ENCODE measurements at places on chromosomes 2 and 18.

DNA sequence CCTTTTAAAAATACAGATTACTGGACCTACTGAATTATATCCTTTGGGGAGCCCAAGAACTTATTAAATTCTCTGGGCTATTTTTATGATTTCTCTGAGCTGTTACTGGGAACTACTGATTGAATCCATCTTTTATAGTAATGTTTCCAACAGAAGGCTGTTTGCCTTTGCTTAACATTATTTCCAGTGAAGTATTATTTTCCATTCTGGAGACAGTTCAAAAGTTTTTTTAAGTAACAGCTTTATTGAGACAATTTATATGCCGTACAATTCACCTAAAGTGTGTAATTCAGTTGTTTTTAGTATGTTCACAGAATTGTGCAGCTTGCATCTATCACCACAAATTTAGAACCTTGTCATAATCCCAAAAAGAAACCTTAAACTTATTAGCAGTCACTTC is 100.6 kb downstream of the BABAM2 start:
- no peak for DNase-seq

DNA sequence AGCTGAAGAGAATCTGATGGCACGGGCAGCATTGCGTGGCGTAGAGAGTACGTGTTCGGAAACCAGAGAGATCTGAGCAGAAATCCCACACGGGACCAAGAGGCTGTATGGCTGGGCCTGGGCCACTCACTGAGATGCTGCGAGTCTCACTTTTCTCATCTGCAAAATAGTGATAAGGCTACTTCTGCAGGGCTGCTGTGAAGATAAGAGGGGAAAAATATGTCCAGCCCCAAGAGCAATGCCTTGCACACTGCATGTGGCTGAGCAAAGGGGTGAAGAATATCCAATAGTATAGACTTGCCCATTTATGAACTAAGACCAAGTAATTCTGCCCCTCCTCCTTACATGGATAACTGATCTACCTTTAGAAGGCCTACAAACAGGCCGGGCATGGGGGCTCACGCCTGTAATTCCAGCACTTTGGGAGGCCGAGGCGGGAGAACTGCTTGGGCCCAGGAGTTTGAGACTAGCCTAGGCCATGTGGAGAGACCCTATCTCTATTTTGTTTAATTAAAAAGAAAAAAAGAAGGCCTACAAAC is 3.1 kb downstream of the FECH start:
- no peak for DNase-seq

DNA sequence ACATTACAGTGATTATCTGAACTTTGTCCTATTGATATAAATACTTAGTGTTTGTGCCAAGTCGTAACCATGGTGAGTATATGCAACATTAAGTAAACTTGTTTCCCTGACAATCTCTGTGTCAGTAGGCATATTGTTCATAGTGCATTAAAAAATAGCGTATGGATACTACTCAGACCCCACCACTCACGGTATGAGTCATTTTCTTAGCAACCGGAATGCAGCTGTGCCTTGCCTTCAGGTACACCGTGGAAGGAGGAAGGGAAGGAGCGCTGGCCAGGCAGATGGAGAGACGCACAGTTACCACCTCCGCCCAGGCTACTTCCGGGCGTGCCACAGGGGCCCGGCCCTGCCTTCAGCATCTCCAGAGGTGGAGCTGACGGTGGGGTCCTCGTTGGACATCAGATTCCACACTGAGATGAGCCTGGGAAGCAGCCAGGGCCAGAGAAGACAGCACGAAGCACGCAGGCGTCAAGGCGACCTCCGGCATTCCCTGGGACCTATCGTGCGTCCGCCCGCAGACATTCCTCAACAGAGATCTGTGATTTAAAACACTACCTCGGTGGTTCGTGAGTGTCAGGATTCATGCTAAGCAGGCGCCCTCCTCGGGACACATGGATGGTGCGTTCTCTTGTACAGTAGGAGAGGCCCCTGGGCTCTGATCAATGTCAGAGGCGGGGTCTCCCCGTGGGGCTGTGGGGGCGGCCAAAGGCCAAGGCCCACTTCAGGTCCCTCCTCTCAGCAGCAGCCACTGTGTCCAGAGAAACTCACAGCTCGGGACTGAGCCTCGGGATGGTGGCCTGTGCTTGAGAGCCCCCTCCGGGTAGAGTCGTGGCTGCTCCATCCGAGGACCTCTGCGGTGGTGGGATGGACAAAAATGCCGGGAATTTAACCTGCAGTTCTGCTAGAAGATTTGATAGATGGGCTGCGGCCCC is 82.2 kb upstream of the HDAC4 start:
- DNase-seq, result no peak

DNA sequence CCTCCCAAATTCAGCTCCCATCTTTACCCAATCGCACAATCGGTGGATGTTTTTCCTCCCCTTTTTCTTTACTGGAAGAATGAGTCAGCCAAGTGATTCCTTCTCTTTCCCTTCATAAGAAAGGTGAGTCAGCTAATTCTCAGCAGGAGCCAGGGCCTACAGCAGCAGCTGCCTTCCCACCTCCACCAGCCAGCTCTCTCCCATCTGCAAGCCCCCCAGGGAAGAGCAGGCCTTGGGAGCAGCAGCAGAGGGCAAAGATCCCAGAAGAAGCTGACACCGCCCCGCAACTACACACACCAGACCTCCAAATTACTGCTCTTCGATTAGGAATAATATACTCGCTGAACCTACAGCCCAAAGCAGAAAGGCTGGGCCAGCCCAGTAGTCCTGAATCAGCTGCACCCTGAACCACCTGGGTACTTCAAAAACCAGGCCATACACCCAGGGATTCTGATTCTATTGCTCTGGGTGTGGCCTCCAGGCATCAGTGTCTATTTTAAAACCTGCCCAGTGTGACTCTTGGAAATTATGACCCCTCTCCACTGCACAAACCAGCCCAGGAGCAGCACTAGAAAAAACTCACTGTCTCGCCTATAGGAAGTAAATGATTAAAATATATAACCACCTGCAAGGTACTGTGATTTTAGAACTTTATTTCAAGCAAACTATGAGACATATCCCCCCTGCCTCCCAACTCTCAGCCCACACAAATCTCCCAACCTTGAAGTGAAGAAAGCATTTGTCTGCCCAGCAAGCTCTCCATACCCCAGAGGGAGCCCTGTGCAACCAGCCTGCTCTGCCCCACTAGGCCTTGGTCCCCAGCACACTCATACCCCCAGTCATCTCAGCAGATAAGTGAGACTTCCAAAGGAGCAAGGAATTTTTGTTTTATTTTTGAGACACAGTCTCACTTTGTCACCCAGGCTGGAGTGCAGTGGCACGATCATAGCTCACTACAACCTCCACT is 7.3 kb downstream of the SFXN5 start:
- peak; percentile 71 for DNase-seq

GRCh38 chr2:187642498-187642897 is 88.3 kb upstream of the TFPI start:
- no peak for DNase-seq

GRCh38 chr2:168770796-168771195 is 31.6 kb upstream of the NOSTRIN start:
- DNase-seq, result no peak

- DNase-seq, result no peak
These were observed 124.0 kb upstream of the SEC11C start for GRCh38 chr18:59015531-59016152.

DNA sequence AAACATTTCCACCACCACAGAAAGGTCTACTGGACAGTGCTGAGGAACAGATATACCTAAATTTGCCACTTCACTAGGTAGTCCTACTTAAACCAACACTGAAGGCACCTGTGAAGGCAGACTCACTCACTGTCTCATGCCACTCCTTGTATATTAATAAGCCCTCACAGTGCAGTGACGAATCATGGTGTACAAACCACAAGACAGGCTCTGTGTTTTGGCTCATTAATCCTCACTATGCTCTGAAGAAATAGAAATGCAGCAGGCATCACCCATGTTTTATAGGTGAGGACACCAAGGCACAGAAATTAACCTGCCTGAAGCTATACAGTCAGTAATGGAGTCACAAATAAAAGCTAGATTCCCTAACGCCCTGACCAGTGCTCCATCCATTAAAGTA is 44.3 kb downstream of the BARD1 start:
- DNase-seq, result no peak

DNA sequence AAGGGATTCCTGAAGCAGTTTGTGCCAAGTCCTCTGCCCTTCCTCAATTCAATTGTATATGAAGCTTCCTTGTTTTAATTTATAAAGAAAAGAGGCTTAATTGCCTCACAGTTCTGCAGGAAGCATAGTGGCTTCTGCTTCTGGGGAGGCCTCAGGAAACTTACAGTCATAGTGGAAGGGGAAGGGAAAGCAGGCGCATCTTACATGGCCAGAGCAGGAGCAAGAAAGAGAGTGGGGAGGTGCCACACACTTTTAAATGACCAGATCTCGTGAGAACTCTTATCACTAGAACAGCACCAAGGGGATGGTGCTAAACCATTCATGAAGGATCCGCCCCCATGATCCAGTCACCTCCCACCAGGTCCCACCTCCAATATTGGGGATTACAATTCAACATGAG is 114.2 kb downstream of the SGPP2 start:
- DNase-seq, result no peak

GRCh38 chr2:106113361-106113966 is 80.6 kb downstream of the UXS1 start:
- DNase-seq, result no peak

DNA sequence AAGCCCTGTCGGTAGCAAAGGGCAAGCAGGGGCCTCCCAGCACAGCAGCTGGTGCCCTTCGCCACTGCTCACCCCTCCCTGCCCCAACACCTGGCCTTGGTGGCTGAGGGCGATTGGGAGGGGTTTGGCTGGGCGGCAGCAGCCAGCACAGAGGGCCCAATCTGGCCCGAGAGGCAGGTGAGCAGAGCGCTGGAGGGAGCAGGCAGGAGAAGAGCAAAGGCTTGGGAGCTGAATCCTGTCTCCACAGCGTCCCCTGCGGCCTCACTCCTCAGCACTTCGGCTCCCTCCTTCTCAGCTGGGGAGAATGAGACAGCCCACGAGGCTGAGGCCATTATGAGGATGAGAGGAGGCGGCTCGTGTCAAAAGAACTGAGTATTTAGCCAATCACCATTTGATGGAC is 74.9 kb upstream of the TAF1B start:
- DNase-seq, result no peak

GRCh38 chr2:108920686-108921085 is 68.3 kb downstream of the EDAR start:
- no peak for DNase-seq

GRCh38 chr2:168574856-168575630 is 119.0 kb downstream of the CERS6 start:
- no peak for DNase-seq

GRCh38 chr2:220277445-220277975 is 650.1 kb downstream of the SLC4A3 start:
- peak; percentile 38 for DNase-seq

GRCh38 chr2:49210191-49210590 is 55.9 kb upstream of the FSHR start:
- no peak for DNase-seq

DNA sequence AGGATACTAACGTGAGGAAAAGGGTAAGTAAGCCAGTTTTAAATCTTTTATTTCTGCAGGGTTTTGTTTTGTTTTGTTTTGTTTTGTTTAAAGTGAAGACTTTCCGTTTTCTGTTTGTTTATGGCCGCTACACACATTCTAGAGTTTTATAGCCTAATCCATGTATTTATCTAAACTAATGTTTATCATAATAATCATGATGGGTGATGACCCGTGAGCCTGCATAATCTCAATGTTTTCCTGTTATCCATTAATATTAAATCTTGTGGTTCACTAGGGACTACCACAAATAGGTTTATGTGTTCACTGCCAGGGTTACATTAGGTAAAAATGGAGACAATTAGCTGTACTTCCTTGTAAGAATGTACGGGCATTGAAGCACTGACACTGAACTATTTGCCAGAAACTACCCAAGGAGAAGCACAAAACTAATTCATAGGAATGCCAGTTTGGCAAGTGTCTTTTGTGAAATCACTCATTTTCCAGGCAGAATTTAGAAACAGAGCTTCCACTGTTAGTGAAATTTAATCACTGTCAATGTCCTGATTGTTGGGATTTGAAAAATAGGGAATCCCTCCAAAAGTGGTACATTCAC is 574.8 kb downstream of the LRP1B start:
- DNase-seq, result no peak

DNA sequence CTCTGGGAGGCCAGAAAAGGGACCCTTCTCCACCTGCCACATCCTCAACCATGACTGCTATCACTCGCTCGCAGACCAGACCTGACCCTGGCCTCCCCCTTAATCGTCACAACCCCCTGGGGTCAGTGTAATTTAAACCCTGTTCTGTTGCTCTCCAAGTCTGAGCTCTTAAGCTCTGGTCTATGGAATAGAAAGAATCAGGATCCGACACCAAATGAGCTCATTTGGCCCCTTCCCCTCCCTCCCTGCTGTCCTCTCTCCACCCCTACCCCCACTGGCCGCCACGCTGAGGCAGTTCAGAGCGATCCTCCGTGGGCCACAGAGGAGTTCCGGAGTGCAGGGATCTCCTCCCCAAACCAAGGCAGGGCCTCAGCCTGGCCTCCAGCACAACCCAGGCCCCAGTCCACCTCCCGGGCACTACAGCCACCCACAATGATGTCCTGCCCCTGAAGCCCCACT is 5.3 kb downstream of the DNMT3A start:
- no peak for DNase-seq

GRCh38 chr18:10062302-10063300 is 148.8 kb downstream of the VAPA start:
- no peak for DNase-seq

GRCh38 chr2:1771626-1772280 is 27.4 kb upstream of the PXDN start:
- no peak for DNase-seq

- DNase-seq, result no peak
These were observed 1.5 kb upstream of the PELI1 start for GRCh38 chr2:64145714-64146113.

- no peak for DNase-seq
These were observed 28.6 kb downstream of the BOD1L2 start for GRCh38 chr18:57175532-57175931.

DNA sequence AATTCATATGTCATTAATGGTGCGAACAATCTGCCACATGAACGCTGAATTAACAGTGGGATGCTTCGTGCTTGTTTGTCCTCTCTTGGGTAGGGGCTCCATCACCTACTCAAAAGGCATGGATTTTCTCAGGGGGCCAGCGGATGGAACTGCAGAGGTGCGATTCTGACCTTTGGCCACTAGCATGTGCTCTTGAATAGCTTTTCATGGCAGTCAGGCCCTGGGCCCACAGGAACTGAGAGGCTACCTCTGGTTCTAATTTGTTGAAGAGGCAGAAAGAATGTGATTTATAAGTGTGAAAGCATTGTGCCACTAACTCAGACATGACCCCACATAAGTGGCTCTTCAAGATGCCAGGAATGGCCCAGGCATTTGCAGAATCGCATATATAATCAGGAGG is 283.2 kb downstream of the INSIG2 start:
- DNase-seq, result peak; percentile 45

- DNase-seq, result no peak
These were observed 14.3 kb upstream of the PRSS56 start for GRCh38 chr2:232505856-232506255.

- DNase-seq, result no peak
These were observed 154.9 kb upstream of the EPHA4 start for GRCh38 chr2:221726894-221727513.

DNA sequence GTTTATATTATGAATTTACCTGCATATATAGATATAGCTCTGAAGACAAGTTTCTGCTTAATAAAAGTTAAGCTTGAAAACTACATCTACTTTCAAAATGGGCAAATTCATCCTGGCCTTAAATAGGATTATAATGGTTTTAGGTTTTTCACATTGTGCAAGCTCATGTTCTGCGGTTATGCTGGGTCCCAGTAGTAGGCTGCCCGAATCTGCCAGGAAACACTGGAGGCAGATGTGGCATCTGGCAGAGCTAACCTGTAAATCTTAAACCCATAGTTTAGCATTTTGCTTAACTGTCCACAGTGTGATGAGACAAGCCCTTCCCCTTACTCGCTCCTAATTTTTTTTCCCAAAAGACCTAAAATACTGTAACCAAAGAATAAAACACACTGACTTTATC is 234.2 kb downstream of the TCF4 start:
- no peak for DNase-seq

All from HS-5 (cell line).